Esophagus squamous epithelium (tissue), 5 donors: ENCODE measurements at places on chromosomes 11 and 22. TPM values are rescaled to one million over a fixed set of nuclear protein-coding genes. Genes with fewer than 3 reads are reported as not detected.

Gene C22orf31
- total RNA-seq: not detected

Gene TBC1D22A
- 19.7 TPM for total RNA-seq

Gene GAL3ST1
- total RNA-seq: 2.4 TPM

Gene DKK3
- total RNA-seq: 59.5 TPM

Gene SULT4A1
- not detected for total RNA-seq

Gene GSTT2B
- total RNA-seq: not detected

Gene LZTR1
- total RNA-seq: 15.3 TPM

Gene MMP27
- 0.19 TPM for total RNA-seq

Gene PGGHG
- total RNA-seq: 15.3 TPM

Gene MAPK8IP2
- total RNA-seq: 1.3 TPM

Gene OR11H1
- total RNA-seq: not detected

Gene UCP3
- total RNA-seq: 0.92 TPM

Gene OR52N4
- not detected for total RNA-seq

Gene FAM180B
- not detected for total RNA-seq

Gene PHLDA2
- total RNA-seq: 10.9 TPM

Gene C11orf98
- 36.0 TPM for total RNA-seq

Gene SCGB1D1
- total RNA-seq: not detected

Gene MADD
- 12.6 TPM for total RNA-seq

Gene PANX1
- total RNA-seq: 36.2 TPM

Gene ISX
- total RNA-seq: not detected

Gene SMIM35
- total RNA-seq: not detected

Gene C11orf91
- not detected for total RNA-seq

Gene OR5P2
- not detected for total RNA-seq

Gene SMIM38
- total RNA-seq: 0.15 TPM

Gene CRYAB
- total RNA-seq: 29.8 TPM
